ENCODE measurements at places on chromosomes 5 and 9.

GRCh38 chr9:34512131-34513078 lies 10.4 kb downstream of the ENHO start:
- no peak for DNase-seq

- no peak for DNase-seq
Observed at GRCh38 chr5:154837009-154837901, 13.1 kb downstream of the FAXDC2 start.

DNA sequence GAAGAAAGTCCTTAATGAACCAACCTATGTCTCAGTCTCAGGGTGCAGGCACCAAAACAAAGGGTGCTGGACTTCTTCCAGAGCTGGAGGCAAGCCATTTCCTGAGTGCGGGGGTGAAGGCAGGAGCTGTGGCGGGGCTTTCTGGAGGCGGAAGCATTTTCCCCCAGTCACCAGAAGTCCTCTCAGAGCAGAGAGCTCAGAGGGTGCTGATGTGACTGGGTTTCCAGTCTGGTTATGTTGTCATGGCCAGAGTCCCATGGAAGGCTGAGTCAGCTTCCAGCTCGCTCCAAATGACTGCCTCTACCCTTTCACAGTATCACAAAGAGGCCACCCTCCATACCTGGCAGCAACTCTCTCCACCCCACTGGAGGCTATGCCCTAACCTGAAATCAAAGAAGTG lies 86.0 kb downstream of the TRPC7 start:
- DNase-seq, result no peak

DNA sequence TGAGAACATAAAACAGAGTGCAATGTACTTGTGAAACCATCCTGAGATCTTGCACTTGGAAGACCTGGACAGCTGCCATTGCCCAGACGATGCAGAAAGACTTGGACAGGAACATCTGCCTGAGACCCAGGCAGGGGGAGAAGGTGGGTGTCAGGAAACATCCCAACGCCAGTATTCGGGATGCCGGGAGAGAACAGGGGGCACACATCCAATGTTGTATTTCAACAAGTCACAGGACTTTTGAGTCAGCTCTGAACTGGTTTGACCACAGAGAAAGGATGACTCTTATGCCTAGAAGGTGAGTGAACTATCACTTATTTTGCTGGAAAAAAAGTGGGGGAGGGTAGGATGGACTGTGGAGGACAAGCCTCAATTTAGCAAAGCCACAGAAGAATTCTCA lies 124.6 kb downstream of the ROR2 start:
- no peak for DNase-seq

- DNase-seq, result no peak
Observed at GRCh38 chr5:56148453-56148971, 84.6 kb downstream of the ANKRD55 start.

- DNase-seq, result no peak
Observed at GRCh38 chr5:61000887-61001286, 55.9 kb downstream of the NDUFAF2 start.

All from hindlimb muscle (tissue), 1 donor.